ENCODE measurements at places on chromosomes 2 and 18.

- DNase-seq = no peak
Measured at GRCh38 chr2:126571403-126571802, 84.6 kb upstream of the GYPC start.

- no peak for DNase-seq
Measured at GRCh38 chr2:141341444-141341843, 789.4 kb downstream of the LRP1B start.

DNA sequence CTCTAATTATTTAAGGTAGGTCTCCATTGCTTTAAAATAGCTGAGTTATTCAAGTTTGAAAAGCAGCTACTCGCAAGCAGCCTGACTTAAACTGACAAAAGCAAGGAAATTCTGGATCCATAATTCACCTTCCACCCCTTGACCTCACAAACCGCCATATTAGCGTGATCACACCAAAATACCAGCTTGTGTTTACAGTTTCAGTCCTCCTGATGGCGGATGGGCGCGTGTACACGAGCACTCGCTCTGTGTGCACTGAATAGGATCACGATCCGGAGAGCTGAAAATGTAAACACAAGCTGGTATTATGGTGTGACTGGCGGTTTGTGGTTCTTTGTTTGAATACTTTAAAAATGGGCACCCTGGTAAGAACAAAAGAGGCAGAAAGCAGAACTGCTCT lies 42.4 kb upstream of the PSMD14 start:
- DNase-seq = no peak

DNA sequence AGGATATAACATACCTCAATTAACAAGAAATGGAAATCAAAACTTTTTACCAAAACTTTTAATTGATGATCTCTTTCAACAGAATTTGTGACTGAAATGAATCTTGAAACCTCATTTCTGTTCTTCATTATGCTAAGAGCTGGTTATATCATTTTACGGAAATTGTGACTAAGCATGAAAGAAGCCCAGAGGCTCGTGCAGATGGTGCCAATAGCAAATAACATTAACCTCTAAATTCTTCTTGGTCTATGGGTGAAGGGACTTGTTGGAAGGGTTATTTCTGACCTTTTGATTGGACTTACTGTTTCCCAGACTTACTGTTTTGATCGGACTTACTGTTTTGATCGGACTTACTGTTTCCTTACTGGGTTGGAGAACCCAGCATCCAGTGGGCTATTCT lies 435.6 kb downstream of the TDRD15 start:
- no peak for DNase-seq

- no peak for DNase-seq
Measured at GRCh38 chr2:48049371-48049770, 143.1 kb upstream of the FBXO11 start.
